ENCODE measurements at places on chromosomes 4 and X.
A peak's percentile ranks its signal among the peaks of the same experiment; 100 is the strongest.

- ATAC-seq, result no peak
Observed at GRCh38 chr4:16794816-16795445, 103.5 kb downstream of the LDB2 start.

DNA sequence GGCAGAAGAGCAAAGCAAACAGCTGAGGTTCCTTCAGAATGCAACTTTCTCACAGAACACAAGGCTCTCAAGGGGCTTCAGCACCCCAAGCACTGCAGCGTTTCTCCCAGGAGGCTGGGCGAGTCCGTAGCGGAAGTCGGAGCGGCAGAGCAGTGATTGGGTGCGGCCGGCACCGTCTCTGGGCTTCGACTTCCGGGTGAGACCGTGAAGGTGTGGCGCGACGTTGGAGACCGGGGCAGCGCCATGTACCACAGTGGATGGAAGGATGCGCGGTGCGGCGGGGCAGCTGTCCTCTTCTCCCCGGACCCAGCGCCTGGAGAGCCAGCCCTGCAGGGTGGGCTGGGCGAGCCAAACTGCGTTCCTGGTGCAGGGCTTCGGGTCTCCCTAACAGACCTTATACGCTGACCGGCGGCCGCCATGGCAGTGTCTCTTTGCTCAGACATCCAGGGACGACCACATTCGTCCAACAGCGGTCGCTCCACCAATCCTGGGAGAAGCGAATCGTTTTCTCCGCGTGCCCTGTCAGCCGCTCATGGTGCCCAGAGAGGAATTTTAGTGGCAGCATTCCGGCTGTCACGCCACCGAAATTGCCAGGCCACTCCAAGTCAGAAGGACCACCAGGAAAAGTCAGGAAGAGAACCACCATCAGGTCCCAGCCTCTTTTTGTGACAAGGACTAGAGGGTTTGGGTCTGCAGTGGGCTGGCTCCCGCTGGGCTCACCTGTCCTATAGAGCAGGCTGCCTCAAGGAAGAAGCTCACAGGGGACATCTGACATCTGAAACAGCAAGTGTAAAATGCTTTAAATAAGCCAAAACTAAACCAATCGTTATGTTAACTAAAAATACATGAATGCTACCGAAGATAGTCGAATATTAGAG is 20.5 kb downstream of the TRIM61 start:
- ATAC-seq, result peak; percentile 75

DNA sequence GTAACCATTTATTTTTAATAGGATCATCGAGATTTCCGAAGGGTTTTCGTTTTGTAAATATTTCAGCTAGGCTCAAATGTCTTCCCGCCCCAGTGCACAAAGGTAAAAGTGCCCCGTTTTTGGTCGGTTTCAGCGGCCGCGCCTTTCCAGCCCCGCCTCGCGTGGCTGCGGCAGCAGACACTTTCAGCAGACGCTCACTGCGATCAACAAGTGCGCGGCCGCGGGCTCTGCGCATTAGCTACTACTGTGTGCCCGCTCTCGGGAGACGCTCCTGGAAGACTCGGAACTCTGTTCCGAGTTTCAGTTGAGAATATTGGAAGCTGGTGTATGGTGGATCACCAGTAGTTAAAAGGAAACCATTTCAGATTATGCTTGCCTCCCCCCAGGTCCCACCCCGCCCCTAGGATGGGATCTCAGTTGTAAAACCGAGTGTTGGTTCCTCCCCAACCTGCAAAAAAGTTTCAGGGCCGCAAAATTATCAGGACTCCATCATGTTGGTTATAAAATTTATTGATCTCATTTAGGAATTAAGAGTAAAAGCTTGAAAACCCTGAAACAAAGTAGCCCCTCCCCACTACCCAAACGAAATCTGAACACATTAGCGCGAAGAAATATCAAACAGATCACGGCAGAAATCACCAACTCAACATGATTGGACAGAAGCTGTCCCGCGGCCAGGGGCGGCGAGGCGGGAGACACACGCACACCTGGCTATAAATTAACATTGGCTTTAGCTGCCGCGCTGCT is 2.2 kb downstream of the SOX3 start:
- no peak for ATAC-seq

- ATAC-seq, result no peak
Observed at GRCh38 chr4:15653420-15653819, 1.7 kb downstream of the FBXL5 start.

DNA sequence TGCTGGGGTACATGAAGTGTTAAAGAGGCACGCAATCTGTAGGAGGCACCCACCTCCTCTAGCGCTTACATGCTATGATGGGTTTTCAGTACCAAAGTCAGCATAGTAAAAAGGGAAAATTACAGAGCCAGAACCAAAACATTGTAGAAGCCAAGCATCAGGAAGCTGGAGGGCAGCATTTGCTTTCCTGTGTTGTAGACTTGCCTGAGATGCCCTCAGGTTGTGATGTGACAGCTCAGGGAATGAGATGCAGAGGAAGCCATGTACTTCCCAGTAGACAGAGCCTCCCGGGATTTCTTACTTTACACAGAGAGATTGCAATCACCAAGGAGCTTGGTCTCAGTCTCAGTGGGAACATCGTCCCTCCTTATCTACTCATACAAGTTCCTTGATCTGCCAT is 161.5 kb downstream of the ARAP2 start:
- no peak for ATAC-seq

GRCh38 chr4:113584407-113585150 is 177.0 kb downstream of the CAMK2D start:
- no peak for ATAC-seq

DNA sequence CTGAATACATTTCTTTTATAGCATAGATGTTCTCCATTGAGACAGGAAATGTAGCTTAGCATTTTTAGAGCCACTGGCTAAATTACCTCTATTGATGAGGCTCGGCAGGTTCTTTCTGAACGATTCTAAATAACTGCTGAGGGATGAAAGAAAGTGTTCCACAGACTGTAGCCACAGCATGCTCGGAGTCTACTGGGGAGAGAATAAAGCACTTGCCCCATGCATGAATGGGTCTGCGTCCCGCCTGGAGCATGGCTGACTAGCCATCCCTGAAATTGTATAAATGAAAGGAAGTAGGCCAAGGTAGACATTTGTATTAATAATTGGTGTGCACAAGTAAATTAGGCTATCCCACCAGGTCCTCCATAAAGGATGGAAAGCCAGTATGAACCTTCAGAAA is 269.8 kb downstream of the COL25A1 start:
- no peak for ATAC-seq

DNA sequence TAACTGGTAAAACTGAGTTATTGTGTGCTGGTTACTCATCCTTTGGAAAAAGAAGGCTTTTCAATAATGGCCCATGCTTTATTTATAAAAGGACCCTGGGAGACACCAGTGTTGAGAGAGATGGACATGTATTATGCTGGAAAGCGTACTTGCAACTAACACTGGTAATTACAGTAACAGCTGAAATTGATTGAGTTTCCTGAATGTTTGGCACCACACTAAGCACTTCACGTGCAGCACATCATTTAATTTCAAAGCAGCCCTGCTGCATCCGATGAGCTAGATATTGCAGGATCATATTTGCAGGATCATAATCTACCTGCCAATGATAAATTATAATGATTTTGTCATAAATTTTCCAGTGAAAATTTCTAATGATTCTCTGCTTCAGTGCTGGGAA is 81.5 kb downstream of the QRFPR start:
- no peak for ATAC-seq

DNA sequence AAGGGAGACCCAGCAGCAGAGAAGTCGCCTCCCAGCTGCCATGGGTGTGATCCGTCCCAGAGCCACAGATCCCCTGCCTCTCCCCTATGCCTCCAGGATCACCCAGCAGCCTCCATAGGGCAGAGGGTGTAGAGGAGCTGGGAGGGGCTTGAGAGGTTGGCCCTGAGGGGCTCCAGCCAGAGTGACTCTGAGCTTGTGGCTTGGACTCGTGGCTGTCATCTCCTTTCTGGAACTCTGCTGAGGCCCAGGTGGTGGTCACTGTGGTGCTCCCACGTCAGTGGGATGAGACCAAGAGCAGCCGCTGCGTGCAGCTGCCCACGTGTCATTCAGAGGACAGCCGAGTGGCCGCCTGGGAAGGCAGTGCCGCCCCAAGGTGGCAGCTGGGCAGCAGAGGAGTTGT is 4.2 kb downstream of the TACC3 start:
- ATAC-seq, result no peak

- no peak for ATAC-seq
Observed at GRCh38 chr4:33160126-33160525, 2440.0 kb downstream of the PCDH7 start.

GRCh38 chr4:26194764-26195163 is 126.0 kb upstream of the RBPJ start:
- ATAC-seq, result no peak

DNA sequence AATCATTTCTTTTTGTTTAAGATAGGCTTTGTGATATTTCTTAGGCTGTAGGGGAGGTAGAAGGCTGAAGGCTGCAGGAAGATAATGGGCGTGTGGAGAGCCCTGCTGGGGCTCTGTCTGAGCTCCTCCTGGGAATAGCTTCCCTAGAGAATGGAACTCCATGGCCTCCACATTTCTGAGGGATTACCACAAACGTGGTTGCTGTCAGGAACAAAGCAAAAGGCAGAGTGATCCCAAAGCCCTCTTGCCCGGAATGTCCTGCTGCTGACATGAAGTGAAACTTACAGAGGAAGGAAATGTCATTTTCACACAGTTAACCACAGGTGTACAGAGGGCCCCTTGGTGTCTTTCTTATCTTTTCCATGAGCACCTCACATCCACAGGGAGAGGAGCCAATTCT is 89.3 kb downstream of the DDIT4L start:
- no peak for ATAC-seq

DNA sequence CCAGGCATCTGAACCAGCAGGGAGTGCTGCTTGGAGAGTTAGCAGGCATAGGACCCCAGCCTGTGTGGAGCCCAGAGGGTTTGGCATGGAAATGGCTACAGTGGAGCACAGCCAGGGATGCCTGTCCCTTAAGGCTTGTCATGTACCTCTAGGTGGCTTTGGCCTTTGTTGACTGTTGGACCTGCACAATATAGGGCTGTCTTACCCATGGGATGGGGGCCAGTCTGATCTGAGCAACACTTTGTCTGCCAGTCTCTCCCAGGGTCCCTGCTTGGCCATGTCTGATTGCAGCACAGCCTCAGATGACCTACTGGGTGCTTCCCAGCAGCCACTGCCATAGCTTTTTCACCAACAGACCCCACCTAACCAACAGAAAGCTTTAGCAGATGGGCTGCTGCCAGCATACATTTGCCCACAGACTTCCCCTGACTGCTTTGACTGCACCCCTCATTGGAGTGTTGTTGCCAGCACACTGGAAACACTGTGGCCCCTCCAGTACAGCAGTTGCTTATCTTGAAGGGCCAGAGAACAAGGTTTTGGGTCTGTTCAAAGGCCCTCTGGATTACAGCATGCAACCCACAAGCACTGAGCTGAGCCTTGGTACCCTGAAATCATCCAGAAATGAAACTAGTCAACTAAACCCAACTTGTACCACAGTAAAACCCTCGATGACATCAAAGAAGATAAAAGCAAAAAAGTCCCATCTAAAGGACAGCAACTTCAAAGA is 22.1 kb downstream of the ANAPC10 start:
- no peak for ATAC-seq

GRCh38 chr4:168598191-168598590 is 101.3 kb downstream of the PALLD start:
- ATAC-seq, result no peak

- no peak for ATAC-seq
Observed at GRCh38 chr4:107278791-107279483, 242.8 kb upstream of the DKK2 start.

DNA sequence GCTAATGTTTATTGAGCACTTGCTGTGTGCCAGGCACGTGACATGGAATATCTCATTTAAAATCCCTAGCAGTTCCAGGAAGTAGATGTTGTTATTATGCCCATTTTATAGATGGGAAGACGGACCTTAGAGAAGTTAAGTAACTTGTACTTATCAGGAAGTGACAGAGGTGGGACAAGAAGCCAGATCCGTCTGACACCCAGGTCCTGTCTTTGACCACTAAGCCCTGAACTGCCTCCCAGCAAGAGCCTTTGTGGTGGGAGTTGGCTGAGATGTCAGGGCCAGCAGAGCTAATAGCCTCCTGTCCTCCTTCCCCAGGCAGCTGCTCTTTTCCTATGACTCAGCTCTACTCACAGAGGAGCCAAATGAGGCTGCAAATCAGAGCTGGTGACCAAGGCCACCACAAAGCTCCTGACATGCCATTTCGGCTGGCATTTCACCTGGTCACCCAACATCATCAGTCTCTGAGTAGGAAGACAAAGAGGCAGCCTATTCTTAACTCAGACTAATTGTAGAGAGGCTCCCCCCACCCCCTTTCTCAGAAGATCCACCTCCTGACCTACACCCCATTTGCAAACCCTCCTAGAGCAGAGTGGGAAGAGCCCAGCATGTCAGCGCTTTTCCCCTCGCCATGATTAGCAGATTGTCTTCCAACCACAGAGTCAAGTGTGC is 175.1 kb upstream of the KIT start:
- no peak for ATAC-seq

DNA sequence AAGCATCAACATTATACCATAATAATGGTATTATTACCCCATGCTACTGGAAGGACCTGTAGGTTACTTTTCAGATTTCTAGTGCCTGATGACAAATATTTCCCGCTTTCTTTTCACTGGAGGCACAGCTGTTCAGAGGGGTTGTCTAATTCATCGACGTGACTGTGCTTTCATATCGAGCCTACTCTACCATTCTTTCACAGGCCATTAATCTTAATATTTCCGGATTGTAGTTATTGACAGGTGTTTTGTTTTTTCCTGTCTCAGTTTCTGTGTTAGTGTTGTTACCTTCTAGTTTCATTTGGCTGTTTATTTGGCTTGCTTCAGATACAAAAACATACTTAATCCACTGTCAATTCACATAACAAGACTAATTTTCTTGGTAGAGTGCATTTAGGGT is 330.9 kb downstream of the SPOCK3 start:
- no peak for ATAC-seq

DNA sequence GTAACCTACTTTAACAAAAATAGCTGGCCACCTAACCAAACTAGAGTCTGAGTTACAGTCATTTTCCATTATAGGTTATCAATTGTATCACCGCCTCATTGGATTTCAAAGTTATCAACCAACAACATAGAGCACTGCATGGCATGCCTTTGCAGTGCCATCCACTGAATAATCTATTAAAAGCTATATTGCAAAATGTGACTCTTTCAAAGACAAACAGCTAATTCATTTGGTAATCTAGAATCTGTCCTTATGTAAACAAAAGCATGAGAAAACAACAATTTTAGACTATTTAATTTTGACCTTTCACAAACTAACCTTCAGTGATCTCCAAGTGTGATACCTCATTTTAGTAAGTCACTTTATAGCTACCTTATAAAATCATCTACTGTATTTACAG is 144.2 kb upstream of the SH3RF1 start:
- no peak for ATAC-seq

- ATAC-seq, result no peak
Observed at GRCh38 chr4:151948351-151949016, 187.7 kb upstream of the GATB start.

All from gastroesophageal sphincter (tissue), 4 donors.